Iris pigment epithelial cell (primary cell): ENCODE measurements at places on chromosomes 5 and 9.

DNA sequence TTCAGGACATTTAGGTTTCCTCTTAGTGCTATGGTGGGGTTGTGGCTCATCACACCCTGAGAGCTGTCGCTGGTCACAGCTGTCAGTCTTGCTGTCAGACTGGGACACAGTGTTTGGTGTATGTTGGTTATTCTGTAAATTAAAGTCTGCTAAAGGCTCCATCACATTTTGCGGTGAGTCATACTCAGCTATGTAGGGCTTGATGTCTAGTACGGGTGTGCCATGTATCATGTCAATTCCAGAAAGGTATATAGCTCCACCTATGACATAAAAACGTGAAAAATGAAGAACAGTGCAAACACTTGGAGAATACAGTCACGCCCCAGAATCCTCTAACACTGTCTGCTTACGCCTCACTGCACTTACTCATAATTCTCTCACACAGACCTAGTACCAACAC is 11.9 kb downstream of the TRMO start:
- no peak for DNase-seq

DNA sequence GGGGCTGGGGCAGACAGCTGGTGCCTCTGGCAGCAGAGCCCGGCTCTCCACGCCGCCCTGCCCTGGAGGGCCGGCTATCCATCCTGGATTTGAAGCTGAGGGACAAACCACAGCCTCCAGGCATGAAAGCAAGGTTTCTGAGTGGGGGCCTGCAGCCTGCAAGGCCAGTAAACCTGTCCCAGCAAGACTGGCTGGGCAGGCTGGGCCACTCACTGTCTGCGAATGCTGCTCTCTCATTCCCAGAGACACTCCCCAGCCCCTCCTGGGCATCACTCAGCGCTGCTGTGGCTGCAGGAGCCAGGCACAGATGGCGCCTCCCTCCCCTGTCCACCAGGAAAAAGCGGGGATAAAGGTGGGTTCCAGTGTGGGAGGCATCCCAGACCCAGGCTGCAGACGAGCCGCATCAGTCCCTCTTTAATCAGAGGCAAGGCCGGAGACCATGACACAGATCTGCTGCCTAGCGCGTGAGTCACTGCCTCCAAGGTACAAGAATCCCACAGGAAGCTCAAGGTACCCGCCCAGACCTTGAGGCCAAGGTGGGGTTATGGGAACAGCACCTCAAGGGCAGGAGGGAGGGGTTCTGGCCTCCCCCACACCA is 118.0 kb downstream of the VAV2 start:
- peak; percentile 84 for DNase-seq

DNA sequence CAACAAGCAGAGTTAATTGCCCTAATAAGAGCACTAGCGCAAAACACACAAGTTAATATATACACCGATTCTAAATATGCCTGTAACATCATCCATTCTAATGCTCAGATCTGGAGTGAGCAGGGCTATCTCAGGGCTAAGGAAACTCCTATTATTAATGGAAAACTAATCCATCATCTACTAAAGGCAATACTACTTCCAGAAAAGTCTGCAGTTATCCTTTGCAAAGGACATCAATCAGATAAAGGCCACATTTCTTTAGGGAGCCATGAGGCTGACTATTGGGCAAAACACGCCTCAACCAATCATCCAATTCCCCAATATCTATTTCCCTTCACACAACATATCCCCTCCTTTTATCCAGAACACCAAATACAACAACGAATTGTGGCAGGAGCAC is 1032.3 kb upstream of the NUDT12 start:
- DNase-seq, result no peak

GRCh38 chr9:4443439-4443838 is 46.8 kb upstream of the SLC1A1 start:
- no peak for DNase-seq

DNA sequence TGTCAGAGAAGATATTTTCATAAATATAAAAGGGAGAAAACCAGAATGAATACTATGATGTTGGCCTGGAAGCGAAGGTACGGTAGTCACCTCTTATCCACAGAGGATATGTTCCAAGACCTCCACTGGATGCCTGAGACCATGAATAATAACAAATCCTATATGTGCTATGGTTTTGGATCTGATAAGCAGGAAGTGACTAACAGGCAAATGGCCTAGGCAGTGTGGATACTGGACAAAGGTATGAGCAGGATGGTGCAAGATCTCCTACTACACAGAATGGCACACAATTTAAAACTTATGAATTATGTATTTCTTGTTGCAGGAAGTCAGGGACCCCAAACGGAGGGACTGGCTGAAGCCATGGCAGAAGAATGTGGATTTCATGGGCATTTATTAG is 48.2 kb downstream of the ADAMTS12 start:
- peak; percentile 90 for DNase-seq

DNA sequence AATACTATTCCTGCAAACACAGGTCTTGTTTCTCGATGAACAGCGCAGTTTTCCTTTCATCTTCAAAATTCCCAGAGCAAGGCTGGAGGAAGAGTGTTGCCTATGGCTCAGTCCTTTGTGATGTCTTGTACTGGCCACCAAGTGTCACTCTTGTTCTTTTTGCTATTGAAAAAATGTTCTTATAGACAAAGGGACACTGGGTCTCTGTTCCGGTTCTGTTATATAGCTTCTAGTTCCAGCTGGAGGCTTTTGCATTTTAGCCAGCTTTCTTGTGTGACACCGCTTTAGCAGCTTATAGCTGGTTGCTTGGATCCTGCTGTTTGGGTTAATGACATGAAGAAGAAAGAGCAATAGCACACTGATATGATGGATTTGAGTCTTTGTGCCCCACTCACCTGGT is 343.7 kb upstream of the KCNN2 start:
- peak; percentile 0 for DNase-seq

DNA sequence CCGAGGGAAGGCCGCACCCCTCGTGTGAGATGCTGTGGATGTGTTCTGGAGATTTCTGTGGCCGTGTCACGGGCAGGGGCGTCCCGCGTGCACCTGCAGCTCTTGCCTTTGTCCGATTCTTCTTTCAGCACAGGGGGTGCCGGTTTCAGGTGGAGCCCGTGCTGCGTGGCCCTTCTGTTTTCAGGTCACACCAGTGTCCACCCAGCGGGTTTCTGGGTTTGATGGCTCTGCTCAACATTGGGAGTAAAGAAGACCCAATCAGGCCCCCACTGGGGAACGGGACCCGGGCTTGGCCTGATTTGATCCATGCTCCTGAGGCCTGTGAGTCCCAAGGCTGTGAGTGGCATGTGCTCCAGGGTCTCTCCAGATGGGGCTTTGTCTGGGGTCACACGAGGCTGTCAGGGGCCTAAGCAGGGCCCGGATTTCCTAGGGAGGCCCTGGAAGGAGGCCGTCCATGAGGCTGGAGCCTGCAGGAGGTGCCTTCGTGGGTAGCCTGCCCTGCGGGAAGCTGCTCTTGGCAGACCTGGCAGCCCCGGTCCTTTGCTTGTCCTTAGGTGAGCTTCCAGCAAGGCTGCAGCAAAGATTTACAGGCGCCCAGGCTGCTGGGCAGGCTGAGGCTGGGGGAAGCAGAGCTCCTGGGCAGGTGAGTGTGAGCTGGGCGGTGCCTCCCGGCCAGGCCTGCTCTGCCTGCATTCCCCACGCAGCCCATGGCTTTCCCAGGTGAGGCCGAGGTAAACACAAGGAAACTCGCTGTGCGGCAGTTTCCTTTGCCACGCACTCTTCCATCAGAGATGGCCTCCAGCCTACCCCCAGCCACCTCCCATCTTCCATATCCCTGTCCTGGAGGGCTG is 12.8 kb downstream of the MRPL36 start:
- no peak for DNase-seq

GRCh38 chr5:34608859-34609648 is 47.1 kb upstream of the RAI14 start:
- peak; percentile 94 for DNase-seq

GRCh38 chr9:80375477-80375876 is 803.7 kb downstream of the TLE4 start:
- no peak for DNase-seq

DNA sequence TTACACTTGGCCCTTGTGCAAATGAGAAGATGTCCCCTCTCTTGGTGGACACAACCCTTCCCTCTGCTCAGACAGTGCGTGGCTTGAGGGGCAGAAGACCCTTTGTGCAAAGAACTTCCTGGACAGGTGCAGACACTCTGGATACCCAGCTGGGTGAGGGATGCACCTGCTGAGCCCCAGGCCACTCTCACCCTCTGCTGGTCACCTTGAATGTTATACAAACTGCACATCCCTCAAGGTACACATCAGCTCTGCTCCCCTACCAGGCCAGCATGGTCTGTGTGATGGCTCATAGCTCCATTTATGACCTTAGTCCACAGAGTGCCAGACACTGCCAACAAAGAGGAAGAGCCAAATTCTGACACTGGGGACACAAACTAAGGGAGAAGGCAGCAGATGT is 3.1 kb upstream of the DIRAS2 start:
- no peak for DNase-seq

DNA sequence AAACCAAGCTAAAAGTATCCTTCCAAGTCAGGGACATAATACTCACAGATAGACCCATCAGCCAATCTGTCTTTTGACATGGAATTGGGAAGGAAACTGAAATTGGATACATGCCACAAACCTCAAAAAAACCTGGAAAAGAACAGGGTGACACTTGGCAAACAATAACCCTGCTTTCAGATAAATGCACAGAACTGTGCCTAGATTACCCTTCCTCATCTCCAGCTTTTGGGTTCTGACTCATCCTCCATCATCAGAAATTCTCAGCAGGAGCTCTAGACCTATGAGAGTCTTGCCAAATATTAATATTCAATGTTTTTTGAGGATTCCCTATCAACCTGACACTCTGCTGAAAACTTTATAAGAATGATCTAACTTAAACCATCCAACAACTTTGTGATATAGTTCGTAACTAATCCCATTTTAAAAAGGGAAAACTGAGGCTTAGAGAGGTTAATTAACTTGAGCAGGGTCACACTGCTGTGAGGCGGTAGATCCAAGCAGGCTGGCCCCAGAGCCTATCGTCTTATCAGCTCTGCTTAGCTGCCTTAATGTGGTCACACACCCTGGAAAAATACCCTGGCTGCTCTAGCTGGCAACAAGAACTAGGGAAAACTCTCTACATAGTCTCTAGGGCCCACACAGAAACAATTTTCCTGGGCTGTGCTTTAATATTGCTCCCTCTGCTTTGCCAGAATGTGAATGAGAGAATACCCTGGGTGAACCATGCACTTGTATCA is 157.0 kb upstream of the TRPC7 start:
- DNase-seq, result no peak

GRCh38 chr9:93292664-93293328 is 108.9 kb downstream of the WNK2 start:
- DNase-seq, result no peak

DNA sequence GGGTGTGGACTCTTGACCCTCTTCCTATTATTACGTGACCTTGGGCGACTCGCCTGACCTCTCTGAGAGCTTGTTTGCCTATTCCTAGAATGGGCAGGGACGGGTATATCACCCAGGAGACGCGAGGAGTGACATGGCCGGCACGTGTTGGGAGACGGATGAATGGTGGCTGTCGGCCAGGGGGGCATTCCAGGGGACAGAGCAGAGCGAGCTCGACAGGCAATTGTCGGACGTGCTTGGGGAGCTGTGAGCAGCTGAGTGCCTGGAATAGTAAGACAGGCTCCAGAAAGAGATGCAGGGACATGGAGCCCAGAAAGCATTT is 29.3 kb upstream of the UNC5A start:
- no peak for DNase-seq

- no peak for DNase-seq
Observed at GRCh38 chr5:164679461-164679860, 1174.0 kb downstream of the MAT2B start.

DNA sequence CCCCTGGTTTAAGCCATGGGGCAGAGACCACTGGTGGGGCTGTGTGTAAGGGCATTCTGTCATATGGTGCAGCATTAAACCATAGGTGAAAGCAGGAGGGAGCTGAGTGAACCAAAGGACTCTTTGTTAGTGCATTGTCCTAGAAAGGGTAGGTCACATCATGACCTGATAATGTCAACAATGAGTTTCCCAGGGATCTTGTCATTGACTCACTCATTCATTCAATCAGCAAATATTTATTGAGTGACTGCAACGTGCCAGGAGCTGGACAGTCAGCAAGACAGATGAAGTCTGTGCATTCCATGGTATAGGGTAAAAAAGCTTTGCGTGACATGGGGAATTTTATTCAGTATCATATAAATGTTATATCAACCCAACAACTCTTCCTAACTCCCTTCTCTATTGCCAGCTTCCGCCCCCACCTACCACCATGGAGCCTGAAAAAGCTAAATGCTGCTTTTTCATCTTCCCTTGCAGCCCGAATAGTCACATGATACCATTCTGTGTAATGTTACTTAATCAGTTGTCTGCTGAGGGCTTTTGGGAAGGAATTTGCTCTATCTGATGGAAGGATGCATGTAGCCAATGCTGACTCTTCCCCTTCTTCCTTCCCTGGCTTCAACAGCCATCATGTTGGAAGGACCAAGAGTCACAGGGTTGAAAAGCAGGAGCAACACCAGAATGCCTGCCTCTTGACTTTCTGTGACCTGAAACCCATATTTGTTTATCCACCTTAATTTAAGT is 11.5 kb upstream of the OTULINL start:
- DNase-seq, result no peak

DNA sequence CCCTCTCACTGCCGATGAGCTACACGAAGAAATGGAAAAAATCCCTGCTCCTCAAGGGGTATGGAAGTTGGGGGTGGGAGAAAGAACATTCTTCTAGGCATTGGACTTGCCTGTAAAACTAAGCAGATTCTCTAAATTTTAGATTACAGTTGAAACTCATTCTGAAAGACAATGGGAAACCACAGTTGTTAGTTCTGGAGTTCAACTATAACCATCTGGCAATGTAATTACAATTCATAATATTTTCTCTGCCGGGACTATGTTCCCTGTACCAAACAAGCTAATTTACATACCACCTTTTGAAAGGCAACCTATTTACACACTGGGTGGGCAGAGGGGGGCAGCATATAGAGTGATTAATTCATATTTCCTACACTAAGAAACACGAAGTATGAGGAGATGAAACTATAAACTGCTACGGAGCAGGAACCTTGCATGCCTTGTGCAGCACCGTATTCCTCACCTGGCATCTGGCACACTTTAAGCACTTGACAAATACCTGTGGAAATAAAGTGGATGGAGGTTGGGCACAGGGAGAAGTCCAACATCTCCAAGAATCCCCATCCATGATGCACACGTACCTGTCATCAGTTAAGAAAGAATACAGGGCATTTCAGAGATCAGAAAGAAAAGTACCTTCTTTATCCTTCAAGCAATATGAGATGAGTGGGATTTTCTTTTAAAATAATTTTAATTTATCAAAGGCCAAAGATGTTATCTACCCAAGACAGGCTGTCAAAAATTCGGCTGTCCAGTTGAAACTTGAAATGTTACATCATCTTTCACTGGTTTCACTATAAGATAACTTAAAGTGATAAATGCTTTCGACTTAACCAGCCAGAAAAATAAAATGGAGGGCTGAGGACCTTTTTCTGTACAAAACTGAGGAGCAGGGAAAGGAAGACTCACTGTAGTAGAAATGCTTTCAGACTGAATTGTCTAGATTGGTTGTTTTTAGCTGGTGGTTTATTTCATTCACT is 54.2 kb downstream of the SSBP2 start:
- DNase-seq, result no peak

- DNase-seq, result no peak
Observed at GRCh38 chr5:65812648-65813047, 90.6 kb downstream of the NLN start.

- DNase-seq, result no peak
Observed at GRCh38 chr9:105886136-105886535, 191.8 kb downstream of the TMEM38B start.

GRCh38 chr5:157539503-157540022 is 36.0 kb downstream of the ADAM19 start:
- DNase-seq, result peak; percentile 46

- no peak for DNase-seq
Observed at GRCh38 chr5:9617221-9617620, 12.9 kb downstream of the TAS2R1 start.

- DNase-seq, result no peak
Observed at GRCh38 chr9:68497629-68498028, 43.1 kb downstream of the TMEM252 start.
